ENCODE measurements at places on chromosomes 16 and 17.

- DNase-seq: no peak
Measured at GRCh38 chr17:57441270-57441600, 184.9 kb downstream of the MSI2 start.

DNA sequence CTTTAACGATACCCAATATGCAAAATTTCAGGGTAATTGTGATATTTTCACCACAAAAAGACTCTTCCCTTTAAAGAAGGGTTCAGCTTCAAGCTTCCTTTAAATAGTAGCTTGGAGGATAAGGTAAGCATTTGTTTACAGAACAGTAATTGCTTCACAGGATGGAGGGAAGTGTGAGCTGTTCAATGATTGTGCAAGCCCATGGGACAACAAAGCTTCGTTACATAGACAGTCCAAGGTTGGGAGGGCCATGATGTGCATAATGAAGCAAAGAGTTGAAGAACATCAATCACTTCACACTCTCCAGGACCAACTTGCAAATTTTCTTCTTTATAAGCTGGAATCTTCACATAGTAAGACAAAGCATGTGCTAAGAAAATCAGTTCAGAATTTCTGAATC is 145.0 kb upstream of the ASIC2 start:
- DNase-seq: no peak

- no peak for DNase-seq
Measured at GRCh38 chr17:45276031-45276430, 14.1 kb upstream of the SPATA32 start.

- DNase-seq: no peak
Measured at GRCh38 chr16:85424260-85425073, 188.7 kb upstream of the GSE1 start.

- no peak for DNase-seq
Measured at GRCh38 chr17:4808378-4808767, 1.4 kb downstream of the PLD2 start.
